Activated CD4-positive, alpha-beta memory T cell treated with anti-CD3 and anti-CD28 coated beads for 36 hours (primary cell): ENCODE measurements at places on chromosomes 3 and 15.

DNA sequence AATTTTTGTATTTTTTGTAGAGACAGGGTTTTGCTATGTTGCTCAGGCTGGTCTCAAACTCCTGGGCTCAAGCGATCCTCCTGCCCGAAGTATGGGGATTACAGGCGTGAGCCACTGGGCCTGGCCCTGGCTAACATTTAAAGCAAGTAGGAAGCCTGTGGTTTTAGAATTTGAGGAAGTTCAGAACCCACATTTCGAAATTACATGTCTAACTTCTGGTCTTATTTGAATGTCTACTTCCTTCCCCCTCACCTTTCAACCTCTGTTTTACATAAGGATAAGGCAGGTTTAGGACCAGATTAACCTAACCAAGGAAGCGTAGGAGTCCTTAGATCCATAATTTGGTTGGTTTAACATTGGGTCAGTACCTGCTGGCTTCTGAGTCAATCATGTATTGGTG, 120.5 kb upstream of the PROK2 start:
- DNase-seq = no peak

GRCh38 chr3:120059081-120059864, 35.0 kb downstream of the GSK3B start:
- DNase-seq = no peak

- DNase-seq = peak; percentile 61
Observed at GRCh38 chr3:67384760-67385397, 269.5 kb downstream of the SUCLG2 start.

- no peak for DNase-seq
Observed at GRCh38 chr3:19527746-19528145, 379.4 kb downstream of the KCNH8 start.

DNA sequence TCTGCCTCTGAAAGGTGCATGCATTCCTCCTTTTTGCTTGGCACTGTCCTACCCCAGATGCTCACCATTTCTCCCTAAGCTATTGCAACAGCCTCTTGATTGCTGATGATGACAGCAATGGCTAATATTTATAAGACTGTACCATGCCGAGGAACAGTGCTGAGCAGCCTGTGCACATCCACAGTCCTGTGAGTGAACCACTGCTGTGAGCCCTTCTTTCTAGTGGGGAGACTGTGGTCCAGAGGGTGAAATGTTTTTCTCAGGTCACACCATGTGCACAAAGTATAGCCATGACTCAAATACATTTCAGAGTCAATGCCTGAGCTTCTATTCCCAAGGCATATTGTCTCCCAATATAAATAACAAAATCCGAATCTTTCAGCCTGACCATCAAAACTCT, 231.2 kb upstream of the LRTM1 start:
- no peak for DNase-seq

DNA sequence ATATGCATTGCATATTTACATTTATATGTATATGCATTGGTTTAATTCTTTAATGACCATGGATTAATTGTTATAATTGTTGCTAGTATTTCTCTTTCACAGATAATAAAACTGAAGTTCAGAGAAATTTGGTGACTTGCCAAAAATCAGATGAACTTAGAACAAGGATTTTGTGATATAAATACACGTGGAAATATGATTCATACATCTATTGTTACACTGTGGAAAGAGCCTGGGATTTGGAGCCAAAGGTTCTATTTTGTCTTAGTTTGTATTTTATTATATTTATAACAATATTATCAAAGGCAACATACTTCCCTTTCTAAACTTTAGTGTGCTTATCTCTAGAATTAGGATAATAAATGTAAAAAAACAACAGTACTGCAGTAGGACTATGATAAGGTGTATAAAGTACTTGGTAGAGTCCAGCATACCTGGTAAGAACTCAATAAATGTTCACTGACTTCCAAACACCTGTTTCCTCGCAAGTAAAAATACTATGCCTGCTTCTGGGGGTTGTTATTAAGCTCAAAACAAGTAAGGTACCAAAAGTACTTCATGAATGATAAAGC, 342.9 kb downstream of the THSD4 start:
- DNase-seq = no peak

DNA sequence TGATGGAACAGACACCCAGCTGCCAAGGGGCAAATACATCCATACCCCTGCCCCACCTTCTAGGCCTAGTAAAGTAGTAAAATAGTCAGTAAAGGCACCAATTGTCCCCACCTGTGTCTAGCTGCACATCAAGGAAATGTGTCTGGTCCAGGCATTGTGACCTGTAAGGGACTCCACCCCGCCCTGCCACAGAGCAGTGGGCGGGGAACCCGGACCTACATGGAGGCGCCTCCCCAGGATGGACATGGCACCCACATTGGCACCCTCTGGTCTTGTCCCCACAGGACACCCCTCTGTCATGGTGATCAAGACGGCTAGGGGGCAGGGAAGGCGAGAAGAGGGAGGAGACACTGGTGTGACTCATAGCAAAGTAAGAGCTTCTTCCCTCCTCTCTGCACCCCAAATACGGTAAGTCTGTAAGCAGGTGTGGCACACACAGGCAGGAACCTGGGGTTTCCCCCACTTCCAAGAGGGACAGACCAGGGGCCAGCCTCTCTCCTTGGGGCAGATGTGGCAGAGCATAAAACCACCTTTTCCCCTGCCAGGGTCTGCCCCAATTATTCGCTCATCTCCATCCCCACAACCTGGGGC, 13.5 kb upstream of the LINGO1 start:
- no peak for DNase-seq

GRCh38 chr15:72086010-72086697, 31.8 kb downstream of the MYO9A start:
- no peak for DNase-seq

DNA sequence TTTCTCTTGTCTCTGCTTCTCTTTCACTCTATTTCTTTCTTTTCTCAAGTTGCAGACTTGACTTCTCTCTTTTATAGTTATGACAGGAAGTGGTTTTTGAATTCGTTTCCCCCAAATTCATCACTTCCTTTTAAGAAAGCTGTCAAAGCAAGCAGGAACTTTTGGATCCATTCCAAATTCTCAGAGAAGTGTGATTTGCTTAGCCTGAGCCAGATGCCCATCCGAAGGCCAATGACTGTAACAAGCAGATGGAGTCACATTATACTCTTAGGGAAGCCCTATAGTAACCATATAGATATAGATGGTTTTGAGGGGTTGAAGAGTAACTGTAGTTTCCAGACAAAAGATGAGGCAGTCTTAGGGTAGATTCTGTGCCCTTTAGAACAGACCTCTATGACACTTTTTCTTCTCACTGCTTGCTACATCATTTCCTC, 592.0 kb upstream of the KCNMB2 start:
- DNase-seq = peak; percentile 13

DNA sequence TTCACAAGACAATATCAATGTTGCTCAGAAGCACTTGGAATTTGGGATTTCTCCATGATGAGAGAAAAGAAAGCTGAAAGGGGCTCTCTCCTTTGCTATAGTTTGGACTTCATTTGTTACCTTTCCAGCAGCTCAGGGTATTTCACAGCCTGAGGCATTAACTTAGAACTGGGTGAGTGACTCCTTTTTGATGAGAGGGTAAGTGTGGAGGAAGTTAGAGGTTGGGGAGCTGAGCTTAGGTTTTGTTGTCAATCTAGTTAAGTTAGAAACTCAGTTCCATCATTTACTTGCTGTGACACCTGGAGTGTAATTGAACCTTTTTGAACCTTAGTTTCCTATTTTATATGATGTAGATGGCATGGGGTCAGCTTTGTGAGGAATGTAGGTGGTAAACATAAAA, 359.1 kb downstream of the PDCD6IP start:
- no peak for DNase-seq

GRCh38 chr3:11351451-11351850, 79.3 kb downstream of the ATG7 start:
- no peak for DNase-seq

GRCh38 chr3:77078279-77078678, 38.4 kb downstream of the ROBO2 start:
- no peak for DNase-seq

DNA sequence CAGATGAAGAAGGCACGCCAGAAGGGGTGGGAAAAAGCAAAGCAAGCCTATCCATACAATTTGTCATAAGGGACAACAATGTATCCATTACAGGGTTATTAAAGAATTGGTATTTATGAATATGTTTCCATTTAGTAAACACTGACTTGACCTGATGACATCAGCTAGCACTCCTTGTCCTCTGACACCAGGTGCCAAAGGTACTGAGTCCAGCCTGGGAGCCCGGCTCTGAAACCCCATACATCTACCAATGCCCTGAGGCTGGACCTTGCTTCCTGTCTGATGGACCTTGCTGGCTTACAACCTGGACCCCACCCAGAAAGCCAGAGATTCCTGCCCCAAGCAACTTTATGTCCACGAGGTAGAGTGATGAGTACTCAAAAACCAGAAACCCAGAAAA, 263.0 kb upstream of the ATP11B start:
- DNase-seq = no peak

DNA sequence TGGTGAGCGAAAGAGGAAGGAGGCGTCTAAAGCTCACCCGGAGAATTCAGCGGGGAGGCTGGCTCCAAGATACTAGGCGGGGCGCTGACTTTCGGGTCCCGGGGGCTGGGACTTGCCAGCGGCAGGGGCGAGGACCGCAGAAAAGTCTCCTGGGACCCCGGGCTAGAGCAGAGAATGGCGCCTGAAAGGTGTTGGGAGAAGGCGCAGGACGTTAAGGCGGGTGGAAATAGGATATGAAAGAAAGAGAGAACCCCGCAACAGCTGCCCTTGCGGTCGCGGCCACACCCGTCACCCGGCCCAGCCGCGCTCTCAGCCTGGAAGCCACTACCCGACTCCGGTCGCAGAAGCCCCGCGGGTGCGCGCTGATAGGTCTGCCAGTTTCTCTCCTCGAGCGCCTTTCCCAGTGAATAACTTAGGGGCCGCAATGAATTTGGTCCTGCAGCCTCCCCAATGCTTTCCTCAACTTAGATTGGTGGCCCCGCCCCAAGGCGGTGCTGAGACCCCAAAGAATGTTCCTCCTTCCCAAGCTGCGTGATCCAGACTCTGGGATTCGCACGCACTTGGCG, 604 bp downstream of the LTK start:
- DNase-seq = peak; percentile 51
